ENCODE measurements at places on chromosomes 1 and 21. TPM values are rescaled to one million over a fixed set of nuclear protein-coding genes. Genes with fewer than 3 reads are reported as not detected.

- peak; percentile 73 for DNase-seq
Observed at GRCh38 chr1:29786791-29787732, 550.7 kb downstream of the PTPRU start.

The GJC2 gene
- 1.6 TPM for total RNA-seq

The ZNF669 gene
- total RNA-seq = 11.4 TPM

- DNase-seq = no peak
Observed at GRCh38 chr1:186768906-186769305, 59.8 kb upstream of the PLA2G4A start.

DNA sequence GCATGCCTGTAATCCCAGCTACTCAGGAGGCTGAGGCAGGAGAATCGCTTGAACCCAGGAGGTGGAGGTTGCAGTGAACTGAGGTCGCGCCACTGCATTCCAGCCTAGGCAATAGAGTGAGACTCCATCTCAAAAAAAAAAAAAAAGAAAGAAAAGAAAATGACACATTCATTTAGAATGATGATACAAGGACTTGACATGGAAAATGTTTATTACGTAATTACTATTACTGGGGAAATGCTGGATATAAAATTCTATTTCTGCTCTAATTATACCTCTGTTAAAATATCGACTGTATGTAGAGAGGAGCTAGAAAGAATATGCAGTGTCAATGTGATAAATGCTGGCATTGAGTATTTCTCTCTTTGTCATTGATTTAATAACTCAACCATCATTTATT, 54.7 kb upstream of the CTPS1 start:
- DNase-seq = no peak

The MAN1C1 gene
- total RNA-seq = 73.3 TPM

DNA sequence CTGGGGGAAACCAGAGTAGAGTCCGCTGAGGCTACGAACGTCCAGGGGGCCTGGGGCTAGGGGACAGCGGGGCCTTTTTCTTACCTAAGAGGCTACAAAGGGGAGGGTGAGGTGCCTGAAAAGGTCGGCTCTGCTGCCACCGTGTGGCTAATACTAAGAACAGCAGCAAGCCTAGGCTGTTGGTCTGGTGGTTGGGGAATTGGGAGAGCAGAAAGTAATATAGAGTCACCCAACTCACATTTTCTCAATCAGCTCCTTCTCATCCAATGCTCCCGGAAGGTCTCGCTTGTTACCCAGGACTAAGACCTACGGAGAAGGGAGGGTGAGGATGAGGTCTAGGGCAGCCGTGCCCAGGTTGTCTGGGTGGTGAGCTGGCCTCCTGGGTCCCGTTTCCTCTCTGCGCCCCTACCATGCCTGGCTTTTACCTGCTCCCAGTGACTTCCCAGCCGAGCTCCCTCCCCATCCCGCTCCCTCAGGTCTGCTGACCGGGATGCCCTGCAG, 9.3 kb downstream of the ARL8A start:
- DNase-seq = no peak

- no peak for DNase-seq
Observed at GRCh38 chr1:61095470-61095812, 13.1 kb downstream of the NFIA start.

GRCh38 chr1:184499616-184500015, 112.8 kb downstream of the C1orf21 start:
- DNase-seq = no peak

- no peak for DNase-seq
Observed at GRCh38 chr1:50308878-50309277, 114.4 kb downstream of the DMRTA2 start.

GRCh38 chr1:87575528-87575927, 246.8 kb downstream of the LMO4 start:
- no peak for DNase-seq

DNA sequence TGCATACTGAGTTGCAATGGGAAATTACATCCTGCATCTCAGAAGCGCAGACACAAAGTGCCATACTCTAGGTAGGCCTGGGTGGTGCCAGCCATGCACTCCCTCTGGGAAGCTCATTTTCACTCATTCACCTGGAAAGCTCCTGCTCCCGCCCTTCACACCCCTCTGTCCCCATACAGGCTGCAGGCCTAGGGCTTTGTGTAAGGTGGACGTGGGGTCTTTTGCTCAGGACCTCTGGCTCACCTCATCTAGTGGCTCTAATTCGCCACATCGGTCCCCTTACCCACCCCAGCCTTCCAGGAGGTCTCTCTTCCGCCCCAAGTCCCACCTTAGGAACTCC, 751 bp downstream of the MRPS15 start:
- DNase-seq = no peak

DNA sequence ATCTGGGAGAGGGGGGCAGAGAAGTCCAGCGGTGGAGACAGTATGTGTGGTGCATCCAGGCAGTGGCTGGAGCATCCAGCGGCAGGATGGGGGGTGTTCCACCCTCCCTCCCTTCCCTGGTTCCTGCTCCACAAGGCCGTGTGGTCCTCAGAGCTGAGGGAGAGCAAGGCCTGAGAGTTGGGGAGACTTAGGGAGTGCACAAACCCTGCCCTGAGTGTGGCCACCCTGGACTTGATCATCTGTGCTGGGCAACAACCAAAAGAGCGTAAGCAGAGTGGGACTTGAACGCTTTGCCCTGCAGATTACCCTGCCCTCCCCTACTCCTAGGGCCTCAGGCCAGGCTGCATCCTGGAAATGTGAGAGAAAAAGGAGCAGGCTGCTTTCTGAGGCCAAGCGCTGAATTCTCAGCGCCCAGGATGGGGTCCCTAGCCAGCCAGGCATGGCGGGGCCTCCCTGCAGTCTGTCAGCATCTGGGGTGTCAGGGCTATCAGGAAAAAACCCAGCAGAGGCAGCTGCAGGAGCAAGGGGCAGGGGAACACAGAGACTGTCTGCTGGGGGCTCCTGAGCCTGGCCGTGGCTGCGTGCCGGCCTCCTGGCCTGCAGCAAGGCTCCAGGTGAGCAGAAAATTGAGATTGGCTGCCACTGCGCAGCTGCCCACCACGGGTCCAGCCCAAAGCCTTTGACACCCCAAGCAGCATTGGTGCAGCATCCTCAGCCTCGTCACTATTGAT, 266.2 kb downstream of the NPHP4 start:
- DNase-seq = no peak

GRCh38 chr1:112701227-112702066, 5.5 kb downstream of the RHOC start:
- DNase-seq = peak; percentile 76

The KMO gene
- total RNA-seq = not detected

DNA sequence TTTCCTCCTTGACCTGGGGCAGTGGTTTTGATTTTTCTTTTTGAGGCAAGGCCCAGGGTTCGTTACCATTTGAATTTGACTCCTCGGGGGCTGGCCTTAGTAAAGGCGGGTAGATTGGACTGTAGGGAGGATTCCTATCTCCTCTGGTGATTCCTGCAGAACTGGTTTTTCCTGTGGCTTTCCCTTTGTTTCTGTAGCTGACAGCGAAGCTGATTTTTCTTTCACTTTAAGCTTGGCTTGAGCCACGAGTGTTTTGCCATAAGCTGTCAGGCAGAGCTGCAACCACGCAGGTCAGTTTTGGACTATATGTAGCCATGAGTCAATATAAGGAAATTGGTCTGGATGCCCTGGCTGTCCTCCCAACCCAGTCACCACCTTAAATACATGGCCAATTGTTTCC, 28.7 kb upstream of the KCNJ15 start:
- no peak for DNase-seq

The KPRP gene
- total RNA-seq = not detected

The S100A1 gene
- 1.1 TPM for total RNA-seq

The AIDA gene
- 65.2 TPM for total RNA-seq

- no peak for DNase-seq
Observed at GRCh38 chr1:169261884-169262283, 105.7 kb downstream of the NME7 start.

DNA sequence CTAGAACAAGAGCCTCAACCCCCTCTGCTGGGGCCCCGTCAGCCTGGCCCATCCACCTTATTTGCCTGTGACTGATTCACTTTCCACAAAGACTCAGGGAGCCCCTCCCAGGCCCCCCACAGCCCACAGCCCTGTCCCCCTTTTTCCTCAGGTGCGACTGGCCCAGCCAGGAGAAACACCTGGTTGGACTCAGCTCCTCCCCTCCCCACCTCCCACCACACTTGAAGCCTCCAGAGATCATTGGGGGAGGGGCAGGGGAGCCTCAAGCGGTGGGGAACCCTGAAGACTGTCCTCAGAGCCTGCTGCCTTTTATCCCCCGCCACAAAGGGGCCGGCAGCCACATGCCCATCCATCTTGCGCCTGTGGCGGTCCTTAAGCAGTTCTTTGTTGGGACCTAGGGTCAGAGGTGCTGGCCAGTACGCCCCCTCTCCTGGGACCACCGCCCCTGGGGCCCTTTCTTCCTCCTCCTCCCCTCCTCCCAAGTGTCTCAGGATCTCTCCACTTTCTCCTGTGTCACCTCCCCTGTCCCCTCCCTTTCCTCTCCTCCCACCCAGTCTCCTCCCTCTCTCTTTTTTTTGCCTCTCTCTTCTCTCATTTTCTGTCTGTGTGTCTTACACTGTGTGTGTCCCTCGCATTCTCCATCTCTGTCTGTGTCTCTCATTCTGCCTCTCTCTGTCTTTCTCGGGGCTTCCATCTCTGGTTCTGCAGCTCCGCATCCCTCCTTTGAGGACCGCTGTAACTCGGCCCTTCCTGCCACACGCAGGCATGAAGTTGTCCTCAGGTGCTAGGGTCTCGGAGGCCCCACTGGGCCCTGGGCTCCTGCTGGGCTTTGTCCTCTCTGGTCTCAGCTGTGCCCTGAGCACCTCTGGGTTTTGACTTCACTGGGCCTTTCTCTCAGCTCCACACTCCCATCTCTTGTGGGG, 12.2 kb downstream of the CRABP2 start:
- DNase-seq = no peak

GRCh38 chr21:42818328-42818749, 61.0 kb downstream of the WDR4 start:
- peak; percentile 86 for DNase-seq

- DNase-seq = no peak
Observed at GRCh38 chr1:203643213-203644045, 16.8 kb downstream of the ATP2B4 start.

The A3GALT2 gene
- 0.35 TPM for total RNA-seq

DNA sequence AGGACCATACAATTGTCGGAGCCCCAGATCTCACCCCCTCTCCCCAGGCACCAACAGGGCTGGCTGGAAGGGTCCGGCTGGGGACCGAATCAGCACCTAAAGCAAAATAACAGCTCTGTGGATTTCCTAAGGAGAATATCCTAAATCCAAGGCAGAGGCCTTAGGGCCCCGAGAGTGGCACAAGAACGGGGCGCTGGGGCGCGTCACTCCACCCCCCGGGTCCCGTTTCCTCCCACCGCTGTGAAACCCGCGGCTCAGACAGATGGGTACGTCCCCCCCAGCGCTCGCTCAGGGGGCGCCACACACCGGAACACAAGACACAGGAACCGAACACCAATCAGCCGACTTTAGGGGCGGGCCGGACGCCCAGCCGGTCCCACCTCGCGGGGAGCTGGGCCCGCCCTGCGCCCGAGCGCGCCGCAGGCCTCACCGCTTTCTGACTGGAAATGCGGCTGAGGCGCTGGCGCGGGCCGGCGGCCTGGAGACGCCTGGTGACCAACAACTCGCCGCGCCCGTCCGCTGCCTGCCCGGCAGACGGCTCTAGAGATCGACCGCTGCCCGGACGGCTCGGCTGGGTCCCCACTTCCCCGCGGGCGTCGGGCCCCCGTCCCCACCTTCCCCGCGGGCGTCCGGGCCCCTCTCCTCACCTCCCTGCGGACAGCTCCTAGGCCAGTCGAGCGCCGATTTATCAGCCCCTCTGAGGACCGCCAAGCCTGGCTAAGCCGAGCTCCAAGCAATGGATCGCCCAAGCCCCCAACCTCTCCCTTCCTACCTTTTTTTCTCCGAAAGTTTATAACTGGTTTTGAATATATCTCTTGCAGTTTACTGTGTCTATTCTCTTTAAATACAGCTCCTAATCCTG, at the start of gene HFM1:
Gene HFM1, minus strand, starts transcription at position 687 of the 862 bp plus-strand sequence. CDS start 3,755 bp downstream, outside the sequence.
- peak; percentile 87 for DNase-seq

DNA sequence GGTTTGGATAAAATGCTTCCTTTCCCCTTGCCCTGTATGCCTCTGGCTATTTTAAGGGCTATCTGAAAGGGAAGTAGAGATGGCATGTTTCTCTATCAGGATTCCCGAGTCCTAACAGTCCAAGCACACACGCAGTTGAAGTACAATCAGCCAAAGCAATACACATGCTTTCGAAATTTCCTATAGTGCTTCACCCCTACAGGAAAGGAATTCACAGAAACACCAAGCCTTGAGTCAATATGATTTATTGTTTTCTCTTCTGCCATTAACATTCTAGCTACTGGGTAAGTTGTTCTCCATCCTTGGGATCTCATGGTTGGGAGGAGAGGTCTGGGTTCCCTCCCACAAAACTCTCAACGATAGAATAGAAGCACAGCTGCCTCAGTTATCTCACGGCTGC, 8.7 kb downstream of the ITLN1 start:
- no peak for DNase-seq

GRCh38 chr1:40806731-40807695, 23.4 kb downstream of the KCNQ4 start:
- no peak for DNase-seq

DNA sequence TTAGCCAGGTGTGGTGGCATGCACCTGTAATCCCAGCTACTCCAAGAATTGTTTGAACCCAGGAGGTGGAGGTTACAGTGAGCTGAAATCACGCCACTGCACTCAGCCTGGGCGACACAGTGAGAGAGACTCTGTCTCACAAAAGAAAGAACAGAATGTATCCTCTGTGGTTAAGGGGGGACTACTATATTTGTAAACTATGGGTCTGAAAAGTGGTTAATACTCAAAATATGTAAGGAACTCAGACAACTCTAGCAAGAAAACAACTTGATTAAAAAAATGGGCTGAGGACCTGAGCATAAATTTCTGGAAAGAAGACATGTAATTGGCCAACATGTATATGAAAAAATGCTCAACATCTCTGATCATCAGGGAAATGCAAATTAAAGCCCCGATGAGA, 11.2 kb downstream of the FNBP1L start:
- no peak for DNase-seq

DNA sequence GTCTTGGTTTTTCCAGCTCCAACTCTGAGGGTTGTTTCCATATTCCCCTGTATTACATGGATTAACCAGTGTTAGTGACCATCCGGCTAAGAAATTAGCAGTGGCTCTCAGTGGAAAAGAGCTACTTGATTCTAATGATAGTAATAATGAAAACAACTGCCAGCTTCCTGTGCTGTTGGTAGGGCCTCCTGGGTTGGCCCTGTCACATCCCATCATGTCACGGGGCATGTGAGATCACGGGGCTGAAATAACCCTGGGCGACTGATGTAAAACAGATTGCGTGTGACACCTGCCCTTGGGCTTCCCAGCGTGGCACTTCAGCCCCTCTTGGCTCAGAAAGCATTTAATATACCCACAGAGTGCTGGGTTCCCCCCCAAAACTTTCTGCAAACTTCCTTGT, 149.0 kb downstream of the ROR1 start:
- DNase-seq = no peak

GRCh38 chr1:11308699-11309224, 35.8 kb downstream of the UBIAD1 start:
- no peak for DNase-seq

All from osteocyte (in vitro differentiated cells).